ENCODE measurements at places on chromosomes 1 and 21.
A peak's percentile ranks its signal among the peaks of the same experiment; 100 is the strongest.

- DNase-seq: no peak
Measured at GRCh38 chr1:171446386-171446785, 38.9 kb upstream of the PRRC2C start.

- no peak for DNase-seq
Measured at GRCh38 chr1:181557313-181557712, 74.0 kb downstream of the CACNA1E start.

- DNase-seq: peak; percentile 57
Measured at GRCh38 chr1:181089676-181090544, 1.4 kb downstream of the IER5 start.

DNA sequence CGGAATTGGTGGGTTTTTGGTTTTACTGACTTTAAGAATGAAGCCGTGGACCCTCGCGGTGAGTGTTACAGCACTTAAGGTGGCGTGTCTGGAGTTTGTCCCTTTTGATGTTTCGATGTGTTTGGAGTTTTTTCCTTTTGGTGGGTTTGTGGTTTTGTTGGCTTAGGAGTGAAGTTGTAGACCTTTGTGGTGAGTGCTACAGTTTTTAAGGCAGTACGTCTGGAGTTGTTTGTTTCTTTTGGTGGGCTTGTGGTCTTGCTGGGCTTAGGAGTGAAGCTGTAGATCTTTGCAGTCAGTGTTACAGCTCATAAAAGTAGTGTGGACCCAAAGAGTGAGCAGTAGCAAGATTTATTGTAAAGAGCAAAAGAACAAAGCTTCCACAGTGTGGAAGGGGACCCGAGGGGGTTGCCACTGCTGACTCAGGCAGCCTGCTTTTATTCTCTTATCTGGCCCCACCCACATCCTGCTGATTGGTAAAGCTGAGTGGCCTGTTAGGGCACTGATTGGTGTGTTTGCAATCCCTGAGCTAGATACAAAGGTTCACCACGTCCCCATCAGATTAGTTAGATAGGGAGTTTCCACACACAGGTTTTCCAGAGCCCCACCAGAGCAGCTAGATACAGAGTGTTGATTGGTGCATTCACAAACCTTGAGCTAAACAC, 20.9 kb downstream of the HENMT1 start:
- DNase-seq: no peak
